Nephron progenitor cell (in vitro differentiated cells): ENCODE measurements at places on chromosomes 16 and 17.

DNA sequence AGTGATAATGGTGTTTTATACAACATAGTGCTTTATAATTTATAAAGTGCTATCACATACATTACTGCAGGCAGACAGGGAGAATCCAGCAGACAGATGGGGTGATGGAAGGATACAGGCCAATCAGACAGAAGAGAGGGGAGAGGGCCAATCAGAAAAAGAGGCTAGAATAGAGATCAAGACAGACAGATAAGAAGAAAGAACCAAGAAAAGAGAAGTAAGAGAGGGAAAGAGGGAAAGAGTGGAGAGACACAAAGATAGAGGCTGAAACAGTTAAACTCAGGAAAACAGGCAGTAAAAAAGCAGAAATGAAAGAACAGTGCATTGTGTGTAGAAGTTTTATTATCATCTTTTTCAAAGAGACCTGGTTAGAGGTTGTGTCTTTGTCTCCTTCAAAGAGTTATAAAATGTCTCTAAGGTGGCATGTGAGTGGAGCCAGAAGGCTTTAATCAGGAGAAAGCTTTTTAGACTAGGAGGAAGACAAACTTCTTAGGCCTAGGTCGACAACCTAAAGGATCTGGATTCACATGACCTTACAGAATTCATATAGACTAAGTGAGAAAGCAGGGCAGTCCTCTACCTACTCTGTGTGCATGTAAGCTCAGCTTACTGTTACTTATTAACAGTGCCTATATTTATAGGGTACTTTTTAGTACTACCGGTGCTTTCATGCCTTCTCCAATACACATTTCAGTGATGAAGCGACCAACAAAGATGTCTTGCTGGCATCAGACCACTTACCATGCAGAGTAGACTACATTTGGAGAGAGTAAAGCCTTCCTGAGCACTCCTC is 8.3 kb upstream of the CHD3 start:
- DNase-seq: no peak
- no peak overlapping the region for H3K4me3 ChIP-seq
- no peaks in the 10 kb centered on the region for H3K27me3 ChIP-seq
- H3K4me1 ChIP-seq: peaks cover 5% of the 10 kb centered on the region
- H3K36me3 ChIP-seq: peaks cover 19% of the 10 kb centered on the region
- H3K27ac ChIP-seq: no peak overlapping the region

- peak overlapping the region; percentile 58 for H3K4me3 ChIP-seq
- H3K4me1 ChIP-seq: peaks cover 37% of the 10 kb centered on the region
- no peak for DNase-seq
These were observed 2.6 kb downstream of the ERI2 start for GRCh38 chr16:20803561-20804214.

DNA sequence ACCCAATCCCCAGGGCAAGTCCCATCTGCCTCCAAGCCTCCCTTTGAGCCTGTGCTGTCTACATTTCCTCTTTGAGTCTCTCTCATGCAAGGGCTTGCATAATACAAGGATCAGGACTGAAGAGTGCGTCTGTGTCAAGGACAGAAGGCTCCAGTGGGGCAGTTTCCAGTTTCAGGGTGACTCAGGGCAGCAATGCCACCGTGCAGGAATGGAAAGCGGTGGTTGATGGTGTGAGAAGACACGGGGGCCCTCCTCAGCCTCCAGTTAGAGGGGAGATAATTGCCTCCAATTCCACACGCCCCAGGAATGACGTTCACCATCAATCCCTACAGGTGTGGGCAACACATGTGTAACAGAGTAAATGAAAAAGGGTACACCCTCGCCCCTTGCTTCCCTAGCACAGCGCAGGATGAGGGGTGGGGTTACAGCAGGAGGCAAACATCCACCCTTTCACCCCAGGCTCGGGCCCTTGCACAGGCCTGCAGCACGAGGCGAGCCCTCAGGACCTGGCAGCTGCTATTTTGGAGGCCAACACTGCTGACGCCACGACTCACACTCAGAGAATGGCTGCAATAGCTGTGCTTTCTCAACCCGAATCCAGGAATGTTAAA is 24.8 kb upstream of the SLC25A19 start:
- peaks cover 5% of the 10 kb centered on the region for H3K36me3 ChIP-seq
- H3K27me3 ChIP-seq: no peaks in the 10 kb centered on the region
- H3K27ac ChIP-seq: no peak overlapping the region
- peaks cover 6% of the 10 kb centered on the region for H3K4me1 ChIP-seq

GRCh38 chr16:31082368-31083045 is 6.2 kb downstream of the PRSS53 start:
- no peak for DNase-seq
- peak overlapping the region; percentile 91 for H3K27ac ChIP-seq
- peaks cover 32% of the 10 kb centered on the region for H3K36me3 ChIP-seq
- H3K4me1 ChIP-seq: peaks cover 8% of the 10 kb centered on the region
- no peak overlapping the region for H3K4me3 ChIP-seq
- H3K27me3 ChIP-seq: peaks cover 3% of the 10 kb centered on the region

DNA sequence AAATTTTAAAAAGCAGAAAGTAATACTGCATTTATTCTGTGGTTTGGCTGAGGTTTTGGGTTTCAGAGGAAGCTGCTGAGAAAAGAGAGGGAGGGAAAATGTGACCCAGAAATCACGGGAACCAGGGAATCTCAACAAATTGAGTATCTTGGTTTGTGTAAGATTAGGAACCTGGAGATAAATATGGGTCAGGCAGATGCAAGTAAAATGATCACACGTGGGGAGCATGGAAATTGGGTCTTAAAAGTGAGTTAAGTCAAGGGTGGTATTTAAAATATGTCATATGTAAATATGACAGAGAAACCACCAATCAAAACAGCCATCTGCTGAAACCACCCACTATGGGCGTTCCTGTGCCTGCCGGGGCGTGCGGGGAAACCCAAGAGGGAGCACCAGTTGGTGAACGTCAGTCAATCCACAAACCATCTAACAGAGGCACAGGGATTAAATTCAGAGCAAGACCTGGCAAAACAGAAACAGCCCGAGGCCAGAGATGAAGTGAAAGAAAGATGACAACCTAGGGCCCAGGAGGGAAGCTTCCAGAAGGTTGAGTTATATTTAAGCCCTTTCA is 33.4 kb downstream of the CDH13 start:
- peaks cover 29% of the 10 kb centered on the region for H3K4me1 ChIP-seq
- no peak for DNase-seq
- H3K27ac ChIP-seq: no peak overlapping the region
- H3K4me3 ChIP-seq: no peak overlapping the region
- peaks cover 6% of the 10 kb centered on the region for H3K27me3 ChIP-seq
- H3K36me3 ChIP-seq: no peaks in the 10 kb centered on the region

GRCh38 chr16:60181536-60181935 is 1447.4 kb upstream of the GOT2 start:
- peaks cover 7% of the 10 kb centered on the region for H3K27me3 ChIP-seq
- no peak overlapping the region for H3K27ac ChIP-seq
- H3K4me3 ChIP-seq: no peak overlapping the region
- no peaks in the 10 kb centered on the region for H3K36me3 ChIP-seq

DNA sequence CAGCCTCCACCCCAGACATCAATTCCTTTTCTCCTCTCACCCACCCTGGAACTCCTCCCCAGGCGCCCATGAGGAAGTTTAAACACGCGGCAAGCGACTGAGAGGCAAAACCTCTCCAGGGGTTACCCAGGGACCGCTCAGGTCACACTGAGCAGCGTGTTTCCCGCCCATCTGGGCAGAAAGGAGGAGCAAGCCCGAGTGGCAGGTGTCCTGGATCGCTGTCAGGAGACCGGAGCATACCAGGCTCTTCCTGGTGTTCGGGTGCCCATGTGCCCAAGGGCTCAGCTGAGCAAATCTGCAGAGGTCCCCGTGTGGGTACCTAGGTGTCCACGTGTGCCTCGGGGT is 491 bp downstream of the SLC25A19 start:
- H3K27ac ChIP-seq: no peak overlapping the region
- H3K36me3 ChIP-seq: no peaks in the 10 kb centered on the region
- peaks cover 35% of the 10 kb centered on the region for H3K4me1 ChIP-seq
- H3K4me3 ChIP-seq: peak overlapping the region; percentile 98

- H3K4me3 ChIP-seq: peak within 1 kb of the TSS; percentile 92
- peaks cover 68% of the 10 kb centered on the region for H3K4me1 ChIP-seq
- H3K36me3 ChIP-seq: peaks cover 26% of the 10 kb centered on the region
- peak; percentile 45 for DNase-seq
- H3K27ac ChIP-seq: peak within 1 kb of the TSS; percentile 44
These were observed at the start of gene COL1A1 for GRCh38 chr17:50201276-50201854. TSS of gene COL1A1 (minus strand) at chr17:50201631. CDS start at chr17:50201513, 118 bp downstream.

DNA sequence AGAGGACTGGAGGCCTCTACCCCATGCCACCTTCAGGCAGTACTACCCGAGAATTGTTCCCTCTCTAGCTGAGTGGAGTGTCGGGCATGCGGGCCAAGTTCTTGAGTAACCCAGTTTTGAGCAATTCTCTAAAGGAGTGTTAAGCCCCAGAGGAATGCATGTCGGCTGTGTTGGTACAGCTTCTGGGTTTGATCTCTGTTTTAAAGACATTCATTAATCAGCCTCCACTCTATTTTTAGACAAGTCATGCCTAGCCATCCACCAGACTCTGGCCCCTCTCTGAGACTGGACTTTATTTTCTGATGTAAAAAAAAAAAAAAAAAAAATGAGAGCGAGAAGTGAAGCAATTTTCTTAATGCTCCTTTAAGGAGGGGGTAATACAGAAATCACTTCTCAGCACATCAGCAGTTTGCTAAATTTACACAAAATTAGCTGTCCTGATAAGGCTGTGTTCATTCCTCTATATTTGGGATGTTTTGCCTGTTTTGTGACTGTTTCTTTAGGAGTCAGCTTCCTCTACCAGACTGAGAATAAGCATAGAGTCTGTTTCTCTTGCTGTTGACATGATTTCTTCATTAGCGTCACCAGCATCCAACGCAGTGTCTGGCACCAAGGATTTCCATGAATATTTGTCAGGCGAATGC is 88.7 kb downstream of the AXIN2 start:
- no peak overlapping the region for H3K4me3 ChIP-seq
- no peak for DNase-seq
- H3K36me3 ChIP-seq: no peaks in the 10 kb centered on the region
- H3K4me1 ChIP-seq: peaks cover 54% of the 10 kb centered on the region

DNA sequence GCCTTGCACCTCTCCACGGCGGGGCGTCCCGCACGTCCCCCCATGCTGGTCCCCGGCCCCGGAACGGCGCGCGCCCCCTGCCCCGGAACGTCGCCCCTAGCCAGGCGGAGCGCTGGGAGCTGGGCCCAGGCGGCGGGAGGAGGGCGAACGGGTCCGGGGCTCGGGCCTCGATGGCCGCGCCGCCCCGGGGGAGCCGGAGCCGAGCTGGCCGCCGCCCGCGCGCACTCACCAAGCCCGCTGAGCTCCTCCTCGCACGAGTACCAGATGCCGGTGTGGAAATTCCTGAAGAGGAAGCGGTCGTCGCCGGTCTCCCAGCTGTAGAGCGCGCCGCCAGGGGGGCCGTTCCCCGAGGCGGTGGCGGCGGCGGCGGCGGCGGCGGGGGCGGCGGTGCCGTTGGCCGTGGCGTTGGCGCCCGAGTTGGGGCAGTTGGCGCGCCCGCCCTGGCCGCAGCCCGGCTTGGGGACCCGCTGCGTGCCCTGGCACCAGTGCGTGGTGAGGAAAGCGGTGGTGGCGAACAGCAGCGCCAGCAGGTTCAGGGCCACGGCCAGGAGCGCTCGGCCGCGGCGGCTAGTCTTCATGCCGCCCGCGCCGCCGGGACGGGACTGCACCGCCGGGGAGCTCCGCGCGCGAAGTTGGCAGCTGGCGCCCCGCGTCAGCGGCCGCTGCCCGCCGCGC is 530 bp downstream of the GSG1L start:
- DNase-seq: peak; percentile 64
- H3K36me3 ChIP-seq: no peaks in the 10 kb centered on the region
- peaks cover 87% of the 10 kb centered on the region for H3K27me3 ChIP-seq
- peaks cover 4% of the 10 kb centered on the region for H3K4me1 ChIP-seq

DNA sequence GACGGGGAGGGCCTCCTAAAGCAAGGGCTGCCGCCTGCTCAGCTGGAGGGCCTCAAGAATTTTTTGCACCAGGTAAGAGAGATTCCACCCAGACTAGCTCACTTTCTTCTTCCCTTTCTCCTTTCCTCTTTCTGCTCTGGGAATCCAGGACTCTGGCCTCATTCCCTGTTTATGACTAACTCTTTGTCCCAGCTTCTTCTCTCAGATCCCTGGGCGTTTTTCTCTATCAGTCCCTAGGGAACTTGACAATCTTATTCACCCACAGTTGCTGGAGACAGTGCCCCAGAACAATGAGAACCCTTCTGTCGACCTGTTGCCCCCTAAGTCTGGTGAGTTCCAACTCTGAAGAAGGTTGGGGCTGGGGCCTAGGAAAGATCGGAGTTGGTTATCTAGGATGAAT is 15.6 kb downstream of the CNTROB start:
- no peaks in the 10 kb centered on the region for H3K4me1 ChIP-seq
- no peak overlapping the region for H3K4me3 ChIP-seq
- peaks cover 62% of the 10 kb centered on the region for H3K36me3 ChIP-seq

GRCh38 chr17:76612977-76613851 is 27.6 kb upstream of the ST6GALNAC2 start:
- H3K36me3 ChIP-seq: peaks cover 5% of the 10 kb centered on the region
- peak overlapping the region; percentile 94 for H3K27ac ChIP-seq
- DNase-seq: peak; percentile 29
- peaks cover 23% of the 10 kb centered on the region for H3K4me1 ChIP-seq
- no peak overlapping the region for H3K4me3 ChIP-seq
- H3K27me3 ChIP-seq: peaks cover 3% of the 10 kb centered on the region

- DNase-seq: no peak
- H3K27ac ChIP-seq: no peak overlapping the region
- H3K4me3 ChIP-seq: no peak overlapping the region
- peaks cover 32% of the 10 kb centered on the region for H3K27me3 ChIP-seq
- H3K36me3 ChIP-seq: peaks cover 10% of the 10 kb centered on the region
- H3K4me1 ChIP-seq: peaks cover 83% of the 10 kb centered on the region
These were observed 5.4 kb downstream of the NTN1 start for GRCh38 chr17:9026741-9027140.

- no peak for DNase-seq
- no peak overlapping the region for H3K4me3 ChIP-seq
- no peak overlapping the region for H3K27ac ChIP-seq
- no peaks in the 10 kb centered on the region for H3K4me1 ChIP-seq
- H3K27me3 ChIP-seq: no peaks in the 10 kb centered on the region
These were observed 1682.9 kb downstream of the TP53TG3F start for GRCh38 chr16:35142147-35142808.

GRCh38 chr16:30758988-30759491 is 2.8 kb downstream of the CFAP119 start:
- peaks cover 29% of the 10 kb centered on the region for H3K4me1 ChIP-seq
- no peaks in the 10 kb centered on the region for H3K27me3 ChIP-seq

DNA sequence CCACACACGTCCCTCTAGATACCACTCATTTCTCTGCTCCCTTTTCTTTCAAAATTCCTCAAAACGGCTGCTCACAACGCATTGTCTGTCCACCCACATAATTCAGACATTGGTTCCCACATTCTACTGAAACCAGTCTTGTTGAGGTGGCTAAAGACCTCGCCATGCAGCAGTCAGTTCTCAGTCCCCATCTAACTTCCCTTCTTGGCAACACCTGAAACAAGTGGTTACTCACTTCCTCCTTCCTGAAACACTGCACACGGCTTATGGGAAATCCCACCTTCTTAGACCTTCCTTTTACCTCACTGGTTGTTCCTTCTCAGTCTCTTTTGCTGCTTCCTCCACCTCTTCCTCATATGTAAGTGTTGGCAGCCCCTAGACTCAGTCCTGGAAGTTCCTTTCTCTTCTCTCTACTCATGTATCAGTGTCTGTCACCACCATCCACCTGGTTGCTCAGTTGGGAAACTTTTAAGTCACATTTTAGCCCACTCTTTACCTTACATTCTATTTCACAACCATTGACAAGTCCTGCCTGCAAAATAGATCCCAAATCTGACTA is 277.1 kb downstream of the CEP112 start:
- H3K4me1 ChIP-seq: peaks cover 15% of the 10 kb centered on the region
- DNase-seq: no peak
- no peak overlapping the region for H3K4me3 ChIP-seq
- peaks cover 4% of the 10 kb centered on the region for H3K27me3 ChIP-seq

- H3K27me3 ChIP-seq: no peaks in the 10 kb centered on the region
- H3K36me3 ChIP-seq: no peaks in the 10 kb centered on the region
- DNase-seq: no peak
- H3K27ac ChIP-seq: no peak overlapping the region
- H3K4me3 ChIP-seq: peak overlapping the region; percentile 3
These were observed 134.4 kb downstream of the SKAP1 start for GRCh38 chr17:48295362-48296288.
